ENCODE measurements at places on chromosomes 7 and 10.
A peak's percentile ranks its signal among the peaks of the same experiment; 100 is the strongest.

DNA sequence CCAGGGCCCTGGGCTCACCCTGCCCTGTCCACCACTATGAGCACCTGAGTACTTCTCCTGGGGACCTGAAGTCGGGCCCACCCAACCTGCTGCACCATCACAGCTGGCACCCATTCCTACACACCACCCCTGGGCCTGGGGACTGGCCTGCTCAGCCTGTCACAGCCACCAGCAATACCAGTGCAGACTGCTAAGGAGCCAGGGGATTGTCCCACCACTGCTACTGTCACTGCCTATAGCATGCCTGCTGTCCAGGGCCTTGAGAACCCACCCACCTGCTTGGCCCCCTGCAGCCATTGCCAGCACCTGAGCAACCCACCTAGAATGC, 624.8 kb upstream of the FOXK1 start:
- DNase-seq, result no peak

DNA sequence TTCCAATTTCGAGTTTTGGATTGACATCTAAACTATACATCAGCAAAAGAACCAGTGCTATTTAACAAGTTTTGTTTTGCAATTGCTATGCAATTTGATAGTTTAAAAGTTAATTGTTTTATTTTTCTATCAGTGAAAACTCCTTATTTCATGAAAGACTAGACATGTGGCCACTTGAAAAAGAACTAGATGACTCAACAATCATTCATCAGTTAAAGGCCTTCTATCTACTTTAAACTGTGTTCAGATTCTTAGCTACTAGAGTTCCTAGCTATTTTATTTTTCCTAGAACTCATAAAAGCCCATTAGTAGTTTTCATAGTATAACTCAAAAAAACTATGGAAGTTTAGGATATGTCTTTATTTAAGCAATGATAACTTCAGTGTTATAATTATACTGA, 104.6 kb upstream of the LSM8 start:
- DNase-seq, result no peak

- DNase-seq, result no peak
These were observed 733.7 kb upstream of the IGFBP3 start for GRCh38 chr7:46654546-46655443.

DNA sequence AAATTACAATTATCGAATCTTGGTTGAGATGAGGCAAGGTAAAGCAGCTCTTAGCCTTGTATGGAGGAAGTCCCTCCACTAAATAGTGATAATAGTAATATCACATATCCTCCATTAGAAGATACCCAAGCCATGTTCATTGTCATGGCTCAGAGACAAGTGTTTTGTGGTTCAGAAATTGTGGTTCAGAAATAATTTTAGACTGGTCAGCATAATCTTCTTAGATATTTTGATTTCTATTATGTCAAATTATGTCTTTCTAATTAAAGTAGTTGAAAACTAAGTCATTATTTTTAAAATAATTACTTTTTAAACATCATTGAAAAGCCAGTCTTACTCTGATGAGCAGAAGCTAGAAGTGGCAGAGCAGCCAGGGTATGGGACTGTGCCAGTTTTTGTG, 507.7 kb downstream of the HTR7 start:
- DNase-seq, result no peak

DNA sequence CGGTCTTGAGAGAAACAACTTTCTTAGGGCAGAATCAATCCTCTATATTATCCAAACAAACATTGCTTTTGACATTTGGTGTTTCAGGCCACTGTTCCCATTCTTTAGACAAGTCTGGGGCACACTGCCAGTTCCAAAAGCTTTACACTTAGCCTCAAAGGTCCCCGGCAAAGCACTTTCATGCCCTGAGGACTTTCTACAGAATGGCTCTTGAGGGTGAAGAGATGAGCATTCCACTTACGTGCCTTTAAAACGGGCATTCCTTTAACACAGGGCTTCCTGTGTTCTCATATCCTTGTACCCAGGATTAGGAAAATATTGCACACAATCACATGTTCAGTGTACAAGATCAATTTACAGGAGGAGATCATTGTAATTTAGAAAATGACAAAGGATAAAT, 13.1 kb upstream of the TMEM213 start:
- no peak for DNase-seq

DNA sequence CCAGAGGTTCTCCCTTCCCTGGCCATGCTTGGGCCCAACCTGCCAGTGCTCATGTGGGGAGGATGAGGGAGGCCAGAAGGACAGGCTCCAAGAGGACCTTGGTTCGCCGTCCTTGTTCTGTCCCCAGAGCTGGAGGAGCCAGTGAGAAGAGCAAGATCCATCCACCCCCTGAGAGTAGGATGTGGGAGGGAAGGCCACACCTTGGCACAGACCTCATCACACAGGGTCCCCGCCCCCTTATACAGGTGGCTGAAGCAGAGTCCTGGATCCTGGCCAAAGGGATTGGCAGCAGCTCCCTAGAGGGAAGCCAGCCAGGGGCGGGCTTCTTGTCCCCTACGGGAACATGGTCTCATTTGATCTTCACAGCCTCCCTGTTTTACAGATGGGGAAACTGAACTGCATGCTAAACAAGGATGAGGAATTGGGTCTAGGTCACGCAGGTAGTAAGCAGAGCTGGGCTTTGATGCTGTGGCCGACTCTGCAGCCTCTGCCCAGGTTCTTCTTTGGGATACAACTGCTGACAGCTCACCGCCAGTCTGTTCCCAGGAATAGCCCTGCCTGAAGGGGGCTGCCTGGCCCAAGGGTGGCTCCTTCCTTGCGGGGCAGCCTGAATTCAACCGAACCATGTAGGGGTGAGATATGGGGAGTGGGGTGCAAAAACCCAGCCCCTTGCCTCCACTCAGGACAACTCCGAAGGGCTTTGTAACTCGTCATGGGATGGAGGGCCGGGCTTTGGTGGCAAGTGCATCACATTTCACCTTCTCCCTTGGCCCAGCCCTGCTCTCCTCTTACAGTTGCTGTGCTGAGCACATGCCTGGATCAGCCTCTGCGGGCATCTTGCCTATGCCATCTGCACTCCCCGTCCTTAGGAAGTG, 62.2 kb upstream of the KDM7A start:
- peak; percentile 92 for DNase-seq

GRCh38 chr10:87546210-87546609, 41.5 kb downstream of the MINPP1 start:
- DNase-seq, result no peak

GRCh38 chr7:8226501-8226900, 35.5 kb downstream of the ICA1 start:
- no peak for DNase-seq
